ENCODE measurements at places on chromosomes 7 and 10.
A peak's percentile ranks its signal among the peaks of the same experiment; 100 is the strongest.

- DNase-seq = no peak
Observed at GRCh38 chr7:2603044-2603965, 28.5 kb upstream of the TTYH3 start.

- DNase-seq = peak; percentile 86
Observed at GRCh38 chr7:66837007-66837406, 84.0 kb upstream of the TMEM248 start.

DNA sequence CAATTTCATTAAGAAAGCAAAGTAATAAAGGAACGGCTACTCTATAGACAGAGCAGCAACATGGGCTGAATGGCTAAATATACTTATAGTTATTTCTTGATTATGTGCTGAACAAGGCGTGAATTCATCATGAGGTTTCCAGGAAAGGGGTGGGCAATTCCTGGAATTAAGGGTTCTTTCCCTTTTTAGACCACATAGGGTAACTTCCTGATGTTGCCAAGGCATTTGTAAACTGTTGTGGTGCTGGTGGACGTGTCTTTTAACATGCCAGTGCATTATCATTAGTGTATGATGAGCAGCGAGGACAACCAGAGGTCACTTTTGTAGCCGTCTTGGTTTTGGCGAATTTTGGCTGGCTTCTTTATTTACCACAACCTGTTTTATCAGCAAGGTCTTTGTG lies 28.5 kb upstream of the ZMYND11 start:
- no peak for DNase-seq

DNA sequence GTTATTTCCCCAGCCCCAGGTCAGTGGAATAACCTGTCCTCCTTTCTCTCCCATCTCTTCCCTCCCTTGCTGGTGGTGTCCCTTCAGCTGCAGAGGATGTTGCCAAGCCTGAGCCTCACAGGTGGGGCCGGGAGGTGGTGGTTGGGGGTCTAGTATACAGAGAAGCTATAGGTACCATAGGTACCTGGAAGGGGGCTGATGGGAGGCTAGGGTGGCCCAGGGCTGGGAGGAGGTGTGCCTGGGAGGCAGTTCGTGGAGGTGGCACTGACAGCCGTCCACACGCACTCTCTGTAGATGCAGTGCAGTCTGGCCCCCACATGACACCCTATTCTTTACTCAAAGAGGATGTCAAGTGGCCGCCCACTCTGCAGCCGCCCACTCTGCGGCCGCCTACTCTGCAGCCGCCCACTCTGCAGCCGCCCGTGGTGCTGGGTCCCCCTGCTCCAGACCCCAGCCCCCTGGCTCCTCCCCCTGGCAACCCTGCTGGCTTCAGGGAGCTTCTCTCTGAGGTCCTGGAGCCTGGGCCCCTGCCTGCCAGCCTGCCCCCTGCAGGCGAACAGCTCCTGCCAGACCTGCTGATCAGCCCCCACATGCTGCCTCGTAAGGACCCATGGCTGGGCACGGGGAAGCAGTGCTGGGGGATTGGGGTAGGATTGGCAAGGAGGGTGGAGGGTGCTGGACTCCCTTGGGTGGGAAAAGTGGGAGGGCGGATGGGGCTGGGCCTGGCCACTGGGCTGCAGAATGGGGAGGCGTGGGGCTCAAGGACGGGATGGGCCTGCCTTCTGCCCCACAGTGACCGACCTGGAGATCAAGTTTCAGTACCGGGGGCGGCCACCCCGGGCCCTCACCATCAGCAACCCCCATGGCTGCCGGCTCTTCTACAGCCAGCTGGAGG lies 9.5 kb downstream of the IRF5 start:
- peak; percentile 48 for DNase-seq

DNA sequence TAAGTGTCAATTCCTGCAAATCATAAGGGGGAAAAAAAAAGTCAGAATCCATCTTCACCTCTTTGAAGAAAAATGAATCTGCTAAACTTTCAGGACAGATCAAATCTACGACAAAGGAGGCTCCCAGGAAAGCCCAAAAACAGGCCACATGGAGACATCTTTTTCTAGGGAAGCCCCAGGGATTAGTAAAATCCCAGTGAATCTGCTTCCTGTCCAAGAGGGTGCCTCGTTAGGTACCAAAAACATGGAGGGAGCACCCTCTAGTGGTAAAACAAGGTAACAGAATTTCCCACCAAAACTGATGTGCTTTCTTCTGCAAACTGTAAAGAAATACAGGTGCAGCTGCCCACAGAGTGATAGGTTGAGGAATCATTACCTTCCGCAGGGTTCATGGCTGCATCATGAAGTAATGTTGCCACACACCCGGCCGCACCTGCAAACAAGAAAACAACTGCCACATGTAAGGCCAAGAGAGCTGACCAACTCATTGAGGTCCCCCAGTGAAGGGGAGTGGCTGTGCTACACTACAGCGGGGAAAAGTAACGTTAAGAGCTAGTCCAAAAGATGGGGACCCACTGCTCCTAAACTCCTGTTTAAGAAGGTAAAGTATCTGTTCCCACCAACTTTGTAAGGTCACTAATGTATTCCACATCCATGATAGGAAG lies 7.9 kb downstream of the SLC25A28 start:
- DNase-seq = peak; percentile 71

DNA sequence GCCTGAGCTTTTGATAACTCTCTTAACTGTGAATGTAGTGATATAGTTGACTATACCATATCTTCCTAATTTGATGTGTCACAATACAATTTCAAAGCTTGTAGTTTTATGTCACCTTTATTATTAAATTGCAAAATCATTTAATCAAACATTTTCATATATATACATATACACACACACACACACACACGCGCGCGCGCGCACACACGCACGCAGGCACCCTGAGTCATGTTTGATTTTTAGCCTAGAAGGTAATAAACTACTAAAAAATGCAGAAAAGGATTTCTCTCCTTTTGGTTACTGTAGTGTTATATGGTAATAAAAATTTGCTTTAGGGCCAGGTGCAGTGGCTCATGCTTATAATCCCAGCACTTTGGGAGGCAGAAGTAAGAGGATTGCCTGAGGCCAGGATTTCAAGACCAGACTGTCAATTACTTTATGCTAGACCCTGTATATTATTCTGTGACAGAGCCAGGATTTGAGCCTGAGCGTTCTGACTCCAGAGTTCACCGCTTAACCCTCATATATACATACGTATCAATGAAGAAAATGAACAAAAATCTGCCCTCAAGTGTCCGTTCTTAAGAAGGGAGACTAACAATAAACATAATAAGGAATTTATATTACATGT lies 89.6 kb downstream of the PODXL start:
- DNase-seq = no peak

DNA sequence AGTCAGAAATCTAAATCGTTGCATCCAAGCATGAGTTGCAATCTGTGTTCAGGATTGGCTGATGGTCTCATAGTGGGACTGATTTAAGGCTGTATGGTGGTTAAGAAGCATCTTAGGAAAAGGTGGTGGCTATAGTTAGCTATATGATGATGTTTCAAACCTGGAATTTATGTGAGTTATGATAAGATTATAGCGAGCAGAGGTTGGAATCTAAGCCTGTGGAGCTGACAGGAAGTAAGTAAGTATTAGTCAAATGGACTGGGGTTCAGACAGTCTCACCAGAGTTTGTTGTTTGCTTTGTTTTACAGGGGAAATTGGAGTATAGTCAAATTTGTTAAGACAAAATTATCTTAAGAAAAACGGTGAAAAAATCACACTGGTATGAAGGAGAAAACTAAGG lies 56.7 kb downstream of the ANKRD7 start:
- DNase-seq = no peak

GRCh38 chr7:98562381-98562823 lies 54.7 kb upstream of the NPTX2 start:
- no peak for DNase-seq

- DNase-seq = no peak
Observed at GRCh38 chr7:87083865-87084519, 24.5 kb upstream of the ELAPOR2 start.

DNA sequence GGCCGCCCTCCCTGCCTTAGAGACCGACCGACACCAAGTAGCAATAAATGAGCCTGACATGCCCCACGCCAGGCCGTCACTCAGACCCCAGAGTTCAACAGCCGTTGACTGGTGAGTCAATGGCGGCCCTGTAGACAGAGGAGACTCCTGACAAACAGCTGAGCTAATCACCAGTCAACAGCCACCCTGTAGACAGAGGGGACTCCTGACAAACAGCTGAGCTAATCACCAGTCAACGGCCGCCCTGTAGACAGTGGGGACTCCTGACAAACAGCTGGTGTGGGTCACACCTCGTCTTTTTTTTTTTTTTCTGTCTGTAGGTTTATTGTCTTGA lies 16.9 kb upstream of the KNDC1 start:
- DNase-seq = no peak

GRCh38 chr7:79185605-79186004 lies 267.9 kb downstream of the MAGI2 start:
- no peak for DNase-seq

- no peak for DNase-seq
Observed at GRCh38 chr7:128703609-128704241, 31.6 kb downstream of the GARIN1A start.

DNA sequence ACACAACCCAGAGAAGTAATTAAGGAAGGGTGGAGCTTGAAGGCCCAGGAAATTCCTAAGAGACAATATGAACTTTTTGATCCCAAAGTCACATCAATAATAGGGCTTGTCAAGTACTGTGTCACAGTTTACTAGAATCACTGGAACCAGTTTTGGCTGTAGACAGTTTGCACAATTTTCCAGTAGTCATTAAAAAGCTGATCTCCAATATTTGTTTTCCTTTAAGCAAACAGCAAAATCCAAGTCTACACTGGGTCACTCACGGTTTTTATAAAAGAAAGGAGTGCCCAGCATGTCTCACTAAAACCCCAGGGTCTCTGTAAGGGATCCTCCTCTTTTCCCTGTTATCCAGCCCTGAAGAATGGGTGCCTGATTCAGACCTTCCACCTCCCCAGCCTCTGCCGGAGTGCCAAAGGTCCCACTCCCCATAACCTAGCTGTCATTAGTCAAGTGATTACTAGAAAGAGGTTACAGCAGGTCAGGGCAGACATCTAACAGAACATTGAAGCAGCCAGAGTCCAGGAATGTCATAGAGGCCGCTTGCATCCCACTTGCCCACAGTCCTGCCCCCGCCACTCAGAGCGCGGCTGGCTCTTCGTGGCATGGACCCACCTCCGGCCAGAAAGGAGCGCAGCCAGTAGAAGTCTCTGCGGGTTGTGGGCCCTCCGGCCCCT lies 552 bp downstream of the SLC25A16 start:
- DNase-seq = no peak
